Activated CD4-positive, alpha-beta T cell treated with anti-CD3 and anti-CD28 coated beads for 1 hour (primary cell): ENCODE measurements at places on chromosomes 11 and 22.

- DNase-seq: no peak
Observed at GRCh38 chr11:47551086-47551485, 1.8 kb downstream of the CELF1 start.

DNA sequence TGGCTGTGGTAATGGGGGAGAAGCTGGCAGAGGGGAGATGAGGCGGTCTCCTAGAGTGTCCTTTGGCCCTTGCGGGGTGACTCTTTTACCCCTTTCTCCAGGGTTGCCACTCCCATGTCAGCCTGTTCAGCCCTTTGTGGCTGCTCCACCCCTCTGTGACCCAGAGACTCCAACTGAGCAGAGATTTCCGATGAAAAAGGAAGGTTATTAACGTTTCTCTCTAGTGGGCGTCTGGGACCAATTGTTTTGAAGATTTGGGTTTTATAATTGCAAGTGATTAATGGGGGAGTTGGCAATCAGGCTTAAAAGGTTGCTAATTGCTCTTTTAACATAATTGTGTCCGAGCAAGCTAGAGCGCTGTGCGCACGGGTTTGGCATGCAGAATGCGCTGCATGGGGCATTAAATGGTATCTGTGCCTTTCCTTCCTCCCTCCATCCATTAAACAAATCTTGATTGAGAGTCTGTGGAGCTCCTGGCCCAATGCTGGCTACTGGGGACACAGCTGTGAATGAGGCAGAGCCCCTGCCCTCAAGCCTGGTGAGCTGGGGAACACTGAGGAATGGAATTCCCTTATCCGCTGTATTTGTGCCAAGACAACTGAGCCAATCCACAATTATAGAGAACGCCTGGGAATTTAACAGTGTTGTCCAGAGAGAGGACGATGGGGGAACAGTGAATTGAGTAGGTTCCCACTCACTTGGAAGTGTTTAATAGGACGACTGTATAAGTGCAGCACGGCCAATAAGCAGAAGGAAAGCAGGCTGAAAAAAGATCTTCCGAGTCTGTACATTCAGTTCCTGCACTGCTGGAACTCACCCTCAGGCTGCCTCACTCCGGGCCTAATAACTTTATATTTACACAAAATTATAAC is 295.9 kb downstream of the MIAT start:
- DNase-seq: no peak

- no peak for DNase-seq
Observed at GRCh38 chr22:19055801-19056200, 66.4 kb downstream of the DGCR2 start.

GRCh38 chr22:37516456-37516855 is 2.8 kb downstream of the CARD10 start:
- DNase-seq: no peak

GRCh38 chr11:19938169-19938856 is 222.0 kb downstream of the DBX1 start:
- no peak for DNase-seq

DNA sequence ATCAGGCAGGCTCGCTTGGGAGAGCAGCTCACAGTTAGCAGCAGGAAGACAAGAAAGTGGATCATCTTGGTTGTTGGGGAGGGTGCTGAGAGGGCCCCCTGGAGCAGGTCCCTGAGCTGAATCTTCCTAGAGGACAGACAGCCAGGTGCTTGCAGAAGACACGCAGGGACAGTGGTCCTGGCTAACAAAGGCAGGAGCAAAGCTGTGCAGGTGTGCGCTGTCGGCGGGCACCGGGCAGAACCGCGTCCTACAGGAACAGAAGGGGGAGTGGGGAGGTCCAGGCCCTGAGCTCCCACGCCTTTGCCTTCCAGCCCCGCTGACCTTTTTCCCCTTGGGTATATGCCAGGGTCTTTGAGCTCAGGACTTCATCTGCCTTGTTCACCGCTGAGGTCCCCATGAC is 30.1 kb upstream of the PARVB start:
- no peak for DNase-seq

DNA sequence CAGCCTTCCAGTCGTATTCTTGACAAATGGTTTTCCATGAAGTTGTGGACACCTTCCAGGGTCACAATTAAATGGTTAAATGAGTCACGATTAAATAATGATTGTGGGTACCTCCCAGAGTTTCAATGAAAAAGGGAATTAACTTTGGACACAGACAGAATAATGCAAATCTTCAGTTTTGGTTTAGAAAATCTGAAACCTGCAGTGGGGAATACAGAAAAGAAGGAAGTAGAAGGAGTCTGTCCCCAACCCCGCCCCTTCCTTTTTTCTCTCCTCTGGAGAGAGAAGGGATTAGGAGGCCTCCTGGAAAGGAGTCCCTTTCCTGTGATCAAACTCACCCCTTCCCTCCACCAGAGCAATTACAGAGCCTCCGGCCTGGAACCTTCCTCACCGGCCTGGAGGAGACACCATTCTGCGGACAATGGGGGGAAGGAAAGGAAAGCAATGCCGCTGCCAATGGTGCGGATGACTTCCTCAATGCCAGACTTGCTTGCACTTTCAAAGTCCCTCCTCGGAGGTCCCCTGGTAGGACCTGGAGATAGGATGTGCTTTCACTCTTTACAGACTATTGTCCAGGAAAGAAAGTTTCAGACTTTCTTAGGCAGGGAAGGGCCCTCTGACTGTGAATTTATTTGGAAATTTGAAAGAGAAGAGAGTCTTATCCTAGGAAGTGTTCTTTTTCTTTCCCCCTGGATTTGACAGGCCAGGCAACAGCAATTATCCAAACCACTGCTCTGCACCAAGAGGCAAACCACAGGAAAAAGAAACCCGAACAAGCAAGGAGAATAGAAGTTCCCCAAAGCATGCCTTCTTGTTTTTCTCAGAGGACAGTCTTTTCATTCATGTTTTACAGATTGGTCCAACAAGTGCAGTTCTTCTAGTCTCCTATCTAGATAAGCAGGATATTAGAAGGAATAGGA is 86.8 kb downstream of the PTPRJ start:
- DNase-seq: no peak

- DNase-seq: no peak
Observed at GRCh38 chr11:13928566-13929251, 33.8 kb upstream of the SPON1 start.

GRCh38 chr11:110200241-110200640 is 96.2 kb downstream of the RDX start:
- DNase-seq: no peak

GRCh38 chr11:13116491-13116890 is 107.4 kb downstream of the RASSF10 start:
- no peak for DNase-seq

DNA sequence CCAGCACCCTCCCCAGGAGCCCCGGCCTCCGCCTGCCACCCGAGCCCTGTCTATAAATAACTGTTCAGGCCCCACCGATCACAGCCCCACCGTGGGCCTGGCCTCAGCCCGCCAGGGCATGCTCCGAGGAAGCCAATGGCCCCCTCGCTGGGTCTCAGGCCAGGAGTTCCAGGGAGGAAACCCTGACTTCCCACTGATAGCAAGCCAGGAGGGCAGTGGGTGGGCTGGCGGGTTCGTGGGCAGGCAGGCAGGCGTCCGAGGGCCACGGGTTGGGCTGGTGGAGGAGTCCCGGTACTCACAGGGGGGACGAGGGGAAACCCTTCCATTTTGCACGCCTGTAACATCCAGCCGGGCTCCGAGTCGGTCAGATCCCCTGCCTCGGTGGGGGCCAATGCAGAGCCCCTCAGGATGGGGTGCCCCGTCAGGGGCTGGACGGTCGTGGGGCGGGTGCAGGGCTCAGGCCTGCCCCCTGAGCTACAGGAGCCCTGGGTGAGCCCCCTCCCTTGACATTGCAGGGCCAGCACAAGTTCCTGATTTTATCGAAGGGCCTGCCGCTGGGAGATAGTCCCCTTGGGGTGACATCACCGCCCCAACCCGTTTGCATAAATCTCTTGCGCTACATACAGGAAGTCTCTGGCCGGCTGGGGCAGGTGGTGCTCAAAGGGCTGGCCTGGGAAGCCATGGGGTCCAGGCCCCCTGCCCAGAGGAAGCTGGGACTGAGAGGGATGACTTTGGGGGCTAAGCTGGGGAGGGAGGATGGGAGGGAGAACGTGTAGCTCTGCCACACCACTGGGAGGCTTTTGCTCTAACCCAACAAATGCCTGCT is at the start of gene SPI1:
Gene SPI1 (minus strand): TSS at position 538 of the 826 bp plus-strand sequence. CDS start 194 bp downstream, at position 344.
- no peak for DNase-seq

DNA sequence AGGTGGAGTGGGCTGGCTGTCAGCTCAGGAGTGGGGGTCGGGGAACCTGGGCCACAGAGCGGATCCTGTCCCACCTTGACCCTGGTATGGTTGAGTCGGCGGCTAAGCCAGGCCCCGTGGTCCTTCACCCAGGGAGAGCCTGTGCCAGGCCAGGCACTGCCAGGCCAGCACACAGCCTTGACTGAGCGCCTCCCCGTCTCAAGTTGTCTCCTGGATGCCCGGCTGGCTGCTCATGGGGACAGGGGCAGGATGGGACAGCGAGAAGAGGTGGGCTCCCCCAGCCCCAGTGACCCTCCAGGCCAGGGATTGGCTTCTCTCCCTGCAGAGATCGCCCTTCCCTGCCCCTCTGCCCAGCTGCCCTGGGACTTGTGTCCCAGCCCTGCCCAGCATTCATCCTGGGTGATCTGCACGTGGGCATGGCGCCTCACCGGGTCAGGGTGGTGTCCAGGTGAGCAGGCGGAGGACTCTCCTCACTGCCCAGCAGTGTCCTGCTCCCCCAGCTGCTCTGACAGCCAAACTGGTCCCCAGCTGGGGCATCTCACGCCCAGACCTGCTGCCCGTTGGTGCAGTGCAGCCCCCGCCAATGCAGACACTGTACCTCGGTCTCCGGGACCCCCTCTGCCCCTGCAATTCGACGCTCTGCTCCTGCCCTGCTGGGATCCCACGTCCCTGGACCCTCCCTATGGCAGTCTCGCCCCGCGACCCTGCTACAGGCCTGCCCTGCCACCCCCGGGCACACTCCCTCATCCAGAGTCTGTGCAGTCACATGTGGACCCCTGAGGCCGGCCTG is 28.8 kb upstream of the CCDC188 start:
- no peak for DNase-seq

DNA sequence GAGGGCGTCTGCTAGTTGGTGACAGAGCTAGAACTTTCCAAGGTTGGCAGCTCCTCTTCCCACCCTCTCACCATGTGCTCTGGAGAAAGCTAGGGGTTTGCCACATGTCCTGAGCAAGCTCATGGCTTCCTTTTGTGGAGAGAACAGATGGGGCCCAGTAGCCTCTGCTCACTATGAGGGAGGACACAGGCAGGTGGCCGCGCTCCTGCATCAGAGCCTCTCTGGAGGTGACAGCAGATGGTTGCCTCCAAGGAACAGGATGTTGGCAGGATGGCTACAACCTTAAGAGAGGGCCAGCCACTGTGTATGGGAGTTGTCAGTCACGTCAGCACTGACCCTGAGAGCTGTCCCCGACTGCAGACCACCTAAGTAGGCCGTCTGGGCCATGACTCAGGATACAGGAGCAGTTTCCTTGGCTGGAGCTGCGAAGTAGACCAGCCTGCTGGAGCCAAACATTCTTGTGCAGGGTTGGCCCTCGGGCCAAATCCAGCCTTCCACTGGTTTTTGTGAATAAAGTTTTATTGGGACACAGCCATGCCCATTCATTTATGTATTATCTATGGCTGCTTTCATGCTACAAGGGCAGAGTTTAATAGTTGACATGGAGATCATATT is 28.0 kb downstream of the SGSM1 start:
- no peak for DNase-seq

DNA sequence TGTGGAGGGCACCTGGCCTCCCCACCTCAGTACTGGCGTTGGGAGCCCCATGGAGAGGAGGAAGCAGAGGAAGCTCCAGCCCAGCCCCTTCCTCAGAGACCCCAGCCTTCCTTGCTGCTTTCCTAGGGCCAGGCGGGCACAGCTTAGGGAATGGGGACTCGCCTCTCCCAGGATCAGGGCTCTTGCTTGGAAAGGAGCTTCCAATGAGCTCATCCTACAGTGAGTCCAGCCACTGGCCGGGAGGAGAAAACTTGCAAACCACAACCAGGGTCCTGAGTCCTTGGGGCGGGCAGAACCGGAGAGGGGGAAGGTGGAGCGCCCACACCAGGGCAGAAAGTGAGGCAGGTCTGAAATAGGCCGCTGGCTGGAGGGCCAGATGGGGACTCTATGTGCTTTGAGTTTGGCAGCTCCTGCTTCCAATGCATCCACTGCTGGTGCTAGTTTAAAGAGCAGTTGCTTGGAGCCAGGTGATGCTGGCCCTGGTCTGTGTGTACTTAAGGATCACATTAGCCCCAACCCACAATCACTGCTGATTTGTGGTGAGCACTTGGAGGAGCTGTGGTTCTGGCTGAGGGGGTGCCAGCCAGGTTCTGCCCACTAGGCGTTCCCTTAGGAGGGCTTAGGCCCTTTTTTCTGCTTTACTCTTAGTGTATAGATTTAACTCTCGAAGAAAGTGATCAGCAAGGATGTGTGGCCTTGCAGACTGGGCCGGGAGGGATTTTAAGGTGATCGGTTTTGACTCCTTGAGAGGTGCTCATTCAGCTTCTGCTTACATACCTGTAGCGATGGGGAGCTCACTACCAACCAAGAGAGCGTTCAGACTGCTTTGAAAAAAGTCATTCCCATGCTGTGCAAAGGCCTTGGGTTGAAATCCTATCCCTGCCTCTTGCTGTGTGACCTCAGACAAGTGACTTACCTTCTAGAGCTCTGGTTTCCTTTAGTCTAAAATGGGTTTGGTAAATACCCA is 81.9 kb downstream of the TP53I11 start:
- DNase-seq: no peak
